ENCODE measurements at places on chromosomes 2 and 18.

DNA sequence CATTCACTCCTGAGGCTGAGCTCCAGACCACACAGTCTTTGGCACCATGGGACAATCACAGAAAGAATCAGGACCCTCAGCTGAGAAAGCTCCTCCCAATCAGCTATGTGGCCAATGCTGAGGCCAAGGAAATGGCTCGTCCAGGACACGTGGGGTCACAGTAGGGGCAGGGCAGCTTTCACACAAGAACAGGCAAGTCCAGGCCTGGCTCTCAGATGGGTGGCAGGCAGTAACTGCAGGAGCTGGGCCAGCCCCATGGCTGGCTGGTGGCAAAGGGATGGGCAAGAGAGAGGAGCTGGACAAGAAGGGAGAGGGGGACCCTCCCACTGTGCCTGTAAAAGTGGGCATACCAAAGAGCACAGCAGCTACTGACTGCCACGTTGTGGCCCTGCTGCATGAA is 12.2 kb upstream of the EDAR start:
- no peak for DNase-seq

DNA sequence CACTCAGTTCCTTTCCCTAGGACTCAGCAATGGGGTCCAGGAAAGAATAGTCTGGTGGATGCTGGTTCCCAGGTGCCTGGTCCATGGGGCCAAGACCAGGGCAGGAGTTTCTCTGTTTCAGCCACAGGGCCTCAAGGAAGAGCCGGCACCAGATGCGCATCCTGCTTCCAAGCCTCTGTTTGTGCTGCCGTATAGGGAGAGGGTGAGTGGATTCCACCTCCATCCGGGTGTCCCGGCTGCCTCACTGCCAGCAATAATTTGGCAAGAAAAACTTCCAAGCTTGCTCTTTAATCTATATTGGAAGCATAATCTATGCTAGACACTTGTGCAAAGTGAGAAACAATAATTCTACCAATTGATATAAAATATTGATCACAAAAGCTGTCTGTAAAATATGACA is 261.2 kb upstream of the HS6ST1 start:
- DNase-seq, result no peak

- DNase-seq, result no peak
Observed at GRCh38 chr2:109429567-109430328, 184.0 kb downstream of the SEPTIN10 start.

GRCh38 chr18:22115573-22115972 is 53.8 kb upstream of the GATA6 start:
- DNase-seq, result no peak

- DNase-seq, result no peak
Observed at GRCh38 chr2:211181626-211182025, 625.2 kb downstream of the CPS1 start.

- no peak for DNase-seq
Observed at GRCh38 chr2:217249121-217250012, 389.5 kb upstream of the TNP1 start.

DNA sequence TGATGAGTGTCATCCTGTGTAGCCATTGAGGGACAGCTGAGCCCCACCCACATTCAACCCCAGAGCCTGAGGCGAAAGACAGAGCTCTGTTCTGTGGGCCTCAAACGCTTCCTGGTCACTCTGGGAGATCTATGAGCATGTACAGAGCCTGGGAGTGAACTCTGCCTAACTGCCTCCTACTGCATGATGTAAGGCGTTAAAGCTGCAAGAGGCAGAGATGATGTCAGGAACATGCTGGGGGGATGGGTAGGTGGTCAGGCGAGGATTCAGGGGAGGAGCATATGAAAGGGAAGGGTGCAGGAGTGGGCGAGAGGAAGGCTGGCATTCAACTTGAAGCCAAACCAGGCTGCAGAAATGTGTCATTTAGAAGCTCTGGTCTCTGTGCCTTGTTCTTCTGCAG is 181.0 kb downstream of the TFCP2L1 start:
- DNase-seq, result no peak

DNA sequence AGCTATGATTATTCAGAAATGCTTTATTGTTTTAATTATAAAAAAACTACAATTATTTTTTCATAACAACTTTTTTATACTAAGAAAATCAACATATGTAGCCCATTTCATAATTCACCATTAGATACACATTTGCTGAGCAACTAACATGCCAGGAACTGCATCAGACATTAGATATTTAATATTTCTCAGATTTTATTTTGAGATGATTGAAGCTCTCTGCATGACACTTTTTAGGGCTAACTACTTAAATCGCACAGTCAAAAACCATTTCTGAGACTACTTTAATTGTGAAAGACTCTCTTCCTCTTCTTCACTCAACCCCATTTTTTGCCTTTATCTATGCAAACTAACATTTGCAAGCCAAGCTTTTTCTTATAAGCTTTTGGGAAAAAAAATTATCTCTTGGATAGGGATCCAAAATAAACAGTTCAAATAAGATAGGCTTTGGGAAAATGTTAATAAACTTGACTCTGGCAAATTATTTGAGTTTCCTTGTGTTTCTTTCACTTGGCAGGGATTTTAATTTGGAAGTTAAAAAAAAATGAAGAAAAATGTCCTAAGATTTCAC is 9.1 kb upstream of the COL3A1 start:
- no peak for DNase-seq

DNA sequence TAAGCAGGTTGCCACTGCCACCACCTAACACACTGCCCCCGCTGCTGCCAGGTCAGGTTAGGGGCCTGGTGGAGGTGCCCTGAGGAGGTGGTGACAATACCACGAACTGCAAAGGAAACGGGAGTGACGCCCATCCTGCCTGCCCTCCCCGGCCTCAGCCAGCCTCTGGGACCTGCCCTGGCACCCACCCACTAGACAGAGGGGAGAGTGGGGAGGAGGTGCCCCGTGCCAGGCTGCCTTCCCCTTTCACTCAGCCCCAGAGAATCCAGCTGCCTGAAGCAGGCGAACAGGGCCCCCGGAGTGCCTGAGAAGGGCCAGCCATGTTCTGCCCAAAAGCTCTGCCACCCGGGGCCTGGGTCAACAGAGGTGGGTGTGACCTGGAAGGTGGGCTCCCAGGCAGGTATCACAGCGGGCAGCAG is 44.5 kb upstream of the FOSL2 start:
- no peak for DNase-seq

DNA sequence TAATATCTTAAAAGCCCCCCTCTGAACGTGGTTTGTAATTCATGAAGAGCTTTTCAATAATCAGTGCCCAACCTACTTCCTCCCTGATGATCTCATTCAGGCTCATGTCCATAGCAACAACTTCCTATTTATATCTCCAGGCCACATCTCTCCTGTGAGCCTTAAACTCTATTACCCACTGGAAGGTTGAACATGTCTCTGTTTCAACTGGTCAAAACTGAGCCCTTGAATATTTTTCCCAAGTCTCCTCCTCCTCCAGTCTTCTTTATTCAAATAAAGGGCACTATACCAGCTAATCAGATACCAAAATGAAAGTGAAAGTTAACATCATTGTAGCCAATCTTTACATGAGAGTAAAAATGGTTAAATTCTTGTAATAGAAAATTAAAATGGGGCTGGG is 63.7 kb upstream of the ITGA4 start:
- peak; percentile 51 for DNase-seq

DNA sequence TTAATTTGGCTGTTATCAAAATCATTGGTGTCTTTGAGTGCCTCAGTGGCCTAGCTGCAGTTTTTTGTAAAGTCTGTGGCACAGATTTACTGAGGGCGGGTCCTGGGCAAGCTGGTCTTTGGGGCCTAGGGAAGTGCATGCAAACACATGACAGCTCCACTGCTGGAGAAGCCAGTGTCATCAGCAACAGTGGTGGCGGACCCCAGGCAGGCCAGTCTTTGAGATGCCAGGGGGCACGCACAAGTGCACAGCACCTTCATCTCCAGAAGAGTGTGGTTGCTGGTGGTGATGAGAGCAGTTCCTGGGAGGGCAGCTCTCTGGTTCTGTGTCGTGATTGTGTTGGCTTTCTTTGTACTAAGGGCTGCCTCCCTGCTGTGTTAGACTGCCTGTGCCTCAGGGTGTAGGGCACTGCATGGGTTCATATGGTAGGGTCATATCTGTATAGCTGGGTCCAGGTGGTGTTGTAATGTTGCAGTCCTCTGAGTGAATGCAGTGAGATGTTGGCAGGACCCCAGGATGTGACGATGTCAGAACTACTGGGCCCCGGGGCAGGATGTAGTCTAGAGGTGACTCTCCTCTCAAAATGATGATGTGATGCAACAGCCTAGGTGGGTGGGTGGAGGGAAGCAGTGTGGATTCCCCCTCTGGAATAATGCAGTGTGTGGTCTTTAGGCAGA is 646.7 kb upstream of the CDH2 start:
- no peak for DNase-seq

DNA sequence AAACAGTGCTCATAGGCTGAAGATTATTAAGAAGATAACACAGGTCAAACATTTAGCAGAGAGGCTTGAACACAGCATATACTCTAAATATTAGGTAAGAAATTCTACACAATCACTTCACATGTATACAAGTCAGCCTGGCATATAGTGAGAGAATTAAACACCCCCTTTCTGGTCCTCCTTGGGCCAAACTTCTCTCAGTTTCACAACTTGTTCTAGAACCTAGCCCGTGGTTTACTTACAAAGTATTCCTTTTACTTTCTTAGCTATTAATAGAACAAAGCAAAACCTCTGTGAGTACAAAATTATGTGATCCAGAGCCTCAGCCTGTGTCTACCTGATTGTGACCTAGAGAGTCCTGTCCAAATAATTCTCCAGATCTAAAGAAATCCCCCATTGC is 562.8 kb downstream of the TNS1 start:
- DNase-seq, result no peak

- DNase-seq, result no peak
Observed at GRCh38 chr18:9944805-9945204, 31.0 kb downstream of the VAPA start.

- no peak for DNase-seq
Observed at GRCh38 chr18:50044402-50044801, 150.5 kb downstream of the MYO5B start.

DNA sequence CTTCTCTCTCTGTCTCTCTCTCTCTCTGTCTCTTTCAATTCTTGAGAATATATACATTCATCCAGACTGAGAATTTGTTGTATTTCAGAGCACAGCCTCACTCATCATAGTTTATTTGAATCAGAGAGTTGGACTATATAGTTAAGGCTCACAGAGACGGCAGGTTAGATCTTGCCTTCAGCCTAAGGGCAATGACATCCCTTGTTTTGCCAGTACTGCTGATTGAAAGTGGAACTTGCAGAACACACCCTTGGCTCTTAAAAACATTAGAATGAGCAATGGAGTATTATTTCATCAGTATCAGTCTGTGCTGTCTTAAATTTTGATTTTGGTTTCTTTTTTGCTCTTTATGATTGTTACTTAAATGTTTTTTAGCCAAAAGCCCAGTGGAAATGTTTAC is 62.0 kb upstream of the DSG1 start:
- DNase-seq, result no peak

- DNase-seq, result no peak
Observed at GRCh38 chr2:127095367-127095641, 11.7 kb downstream of the BIN1 start.

DNA sequence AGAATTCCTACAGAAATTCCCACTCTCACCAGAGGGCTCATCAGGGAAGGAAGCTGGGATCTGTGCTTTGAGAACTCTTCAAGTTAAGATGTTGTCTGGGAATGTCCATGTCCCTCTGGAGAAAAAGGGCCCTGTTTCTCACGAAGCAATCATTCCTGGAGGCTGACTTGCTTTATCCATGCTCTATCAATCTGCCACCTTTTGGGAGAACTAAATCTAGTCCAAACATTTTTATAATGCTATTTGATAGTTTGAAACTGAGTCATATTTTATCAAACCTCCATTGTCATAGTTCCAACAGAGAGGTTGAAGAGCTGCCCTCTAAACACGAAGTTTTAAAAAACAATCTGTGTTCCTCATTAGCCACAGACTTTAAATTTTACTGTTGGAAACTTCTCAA is 219.2 kb downstream of the MTX2 start:
- no peak for DNase-seq

GRCh38 chr2:204157684-204158083 is 221.1 kb downstream of the ICOS start:
- DNase-seq, result no peak

DNA sequence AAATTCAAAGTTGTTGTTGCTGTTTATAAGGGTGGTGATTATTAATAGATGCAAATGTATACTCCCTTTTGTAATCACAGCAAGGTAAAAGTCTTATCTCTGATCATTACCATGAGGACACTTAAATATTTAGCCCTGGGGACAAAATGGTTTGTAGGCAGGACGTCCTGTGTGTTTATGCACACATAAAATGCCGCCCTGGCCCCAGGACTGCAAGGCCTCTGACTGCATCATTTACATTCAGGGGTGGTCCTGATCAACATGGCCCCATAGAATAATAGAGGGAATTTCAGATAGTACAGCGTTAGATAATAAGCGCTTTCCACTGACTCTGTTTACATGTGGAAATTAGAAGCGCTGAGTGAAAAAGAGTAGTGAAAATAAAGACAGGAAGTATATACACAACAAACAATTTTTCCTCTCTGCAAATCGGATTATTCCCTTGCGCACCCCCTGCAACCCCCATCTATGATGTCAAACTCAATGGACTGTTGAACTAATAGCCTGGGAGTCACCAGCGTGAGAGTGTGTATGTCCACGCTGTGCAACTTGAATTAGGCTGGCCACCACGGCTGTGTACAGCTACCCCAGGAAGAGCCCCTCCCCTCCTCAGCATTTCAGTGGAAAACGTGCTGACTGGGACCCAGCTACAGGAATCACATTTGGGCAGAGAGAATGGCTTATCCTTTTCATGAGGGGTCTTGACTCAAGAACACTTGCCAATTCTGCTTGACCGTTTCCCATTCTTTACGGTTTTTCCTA is 291.5 kb downstream of the SOX11 start:
- DNase-seq, result no peak

DNA sequence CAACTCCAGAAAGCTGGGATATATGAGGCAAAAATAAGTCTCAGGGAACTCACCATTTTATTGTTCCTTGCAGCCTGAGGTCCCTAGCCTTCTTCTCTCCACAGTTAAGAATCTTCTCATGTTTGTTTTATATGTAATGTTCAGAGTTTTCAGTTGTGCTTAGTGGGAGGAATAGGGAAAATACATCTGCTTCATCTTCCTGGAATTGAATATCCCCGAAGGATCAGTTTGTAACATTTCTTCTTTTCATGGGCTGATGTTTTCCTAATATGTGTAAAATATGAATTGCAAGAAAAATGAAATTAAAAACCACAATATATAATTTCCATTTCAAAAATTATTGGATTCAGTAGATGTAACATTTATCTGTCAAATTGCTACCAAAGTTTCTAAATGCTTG is 8.0 kb downstream of the GALNT1 start:
- DNase-seq, result no peak

GRCh38 chr2:40230707-40231432 is 221.0 kb downstream of the SLC8A1 start:
- DNase-seq, result peak; percentile 24

GRCh38 chr2:60544062-60544461 is 9.4 kb downstream of the BCL11A start:
- no peak for DNase-seq

DNA sequence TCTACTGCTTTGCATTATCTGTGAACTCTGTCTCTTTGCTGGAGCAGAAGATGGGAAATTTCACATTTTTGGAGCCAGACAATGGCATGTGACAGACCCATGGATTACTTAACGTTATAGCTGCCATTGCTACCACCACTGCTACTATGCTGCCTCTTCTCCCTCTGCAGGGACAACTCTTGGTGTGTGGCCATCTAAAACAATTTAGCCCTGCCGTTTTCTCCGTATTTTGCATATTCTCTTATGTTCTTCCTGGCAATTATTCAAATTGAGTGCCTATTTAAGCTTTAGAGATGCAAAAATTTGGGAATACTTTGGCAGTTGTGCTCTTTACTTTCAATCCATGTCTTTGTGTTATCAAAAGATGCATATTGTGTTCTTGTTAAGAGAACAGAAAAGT is 386.8 kb downstream of the XIRP2 start:
- DNase-seq, result no peak

- no peak for DNase-seq
Observed at GRCh38 chr2:6959751-6960150, 42.5 kb downstream of the RNF144A start.

All from fibroblast of gingiva (primary cell).